ENCODE measurements at places on chromosomes 5 and 9.

GRCh38 chr5:134975843-134976242 is 8.1 kb downstream of the CATSPER3 start:
- DNase-seq: no peak

- DNase-seq: no peak
Observed at GRCh38 chr9:70112981-70113380, 69.3 kb downstream of the MAMDC2 start.

GRCh38 chr9:12921621-12922020 is 146.8 kb downstream of the LURAP1L start:
- no peak for DNase-seq

DNA sequence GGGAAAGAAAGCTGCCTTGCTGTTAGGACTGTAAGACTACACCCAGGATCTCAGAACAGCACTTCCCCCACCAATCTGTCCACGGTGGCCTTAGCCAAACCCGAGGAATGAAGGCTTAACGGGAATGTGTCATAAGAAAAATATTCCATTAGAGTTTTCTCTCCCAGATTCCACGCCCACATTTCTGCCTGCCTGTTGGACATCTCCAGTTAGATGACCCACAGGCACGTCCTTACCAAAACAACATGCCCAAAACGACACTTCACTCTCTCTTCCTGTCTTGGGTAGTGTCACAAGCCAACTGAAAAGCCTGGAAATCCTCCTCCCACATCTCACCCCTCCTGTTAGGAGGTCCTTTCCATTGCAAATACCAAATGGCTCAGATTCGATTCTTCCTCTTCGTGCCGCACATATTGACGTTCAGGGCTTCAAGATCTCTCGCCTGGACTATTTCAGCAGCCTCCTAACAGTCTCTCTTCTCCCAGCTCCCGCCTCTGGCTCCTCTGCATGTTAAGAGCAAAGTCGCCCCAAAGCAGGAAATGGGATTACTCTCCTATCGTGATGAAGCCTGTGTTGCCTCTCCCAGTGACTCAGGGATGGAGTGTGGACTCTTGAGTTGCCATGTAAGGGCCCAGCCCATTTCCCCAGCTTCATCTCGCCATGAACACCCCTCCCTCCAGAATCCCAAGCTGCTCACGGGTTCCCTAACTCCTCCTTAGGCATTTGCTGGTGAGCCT is 159.3 kb downstream of the NR3C1 start:
- no peak for DNase-seq

DNA sequence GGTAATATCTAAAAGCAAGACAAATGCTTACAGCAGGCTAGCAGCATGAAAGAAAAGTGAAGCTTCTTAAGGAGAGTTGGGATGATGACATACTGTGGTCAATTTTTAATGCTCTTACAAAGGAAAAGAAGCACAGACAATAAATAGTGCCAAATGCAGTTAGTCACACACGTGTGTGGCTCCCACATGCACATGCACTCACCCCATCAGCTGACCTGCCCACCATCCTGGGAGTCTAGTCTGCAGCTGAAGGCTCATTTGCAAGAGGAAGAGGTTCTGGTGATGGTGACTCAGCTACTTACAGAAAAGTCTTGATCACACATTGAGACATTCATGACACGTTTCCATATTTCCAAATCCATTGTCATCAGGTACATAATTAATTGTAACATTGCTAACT is 129.3 kb downstream of the MRPL36 start:
- no peak for DNase-seq

GRCh38 chr9:91611582-91611981 is 187.9 kb upstream of the NFIL3 start:
- DNase-seq: no peak

GRCh38 chr9:81822967-81823366 is 105.3 kb upstream of the SPATA31D4 start:
- DNase-seq: no peak

DNA sequence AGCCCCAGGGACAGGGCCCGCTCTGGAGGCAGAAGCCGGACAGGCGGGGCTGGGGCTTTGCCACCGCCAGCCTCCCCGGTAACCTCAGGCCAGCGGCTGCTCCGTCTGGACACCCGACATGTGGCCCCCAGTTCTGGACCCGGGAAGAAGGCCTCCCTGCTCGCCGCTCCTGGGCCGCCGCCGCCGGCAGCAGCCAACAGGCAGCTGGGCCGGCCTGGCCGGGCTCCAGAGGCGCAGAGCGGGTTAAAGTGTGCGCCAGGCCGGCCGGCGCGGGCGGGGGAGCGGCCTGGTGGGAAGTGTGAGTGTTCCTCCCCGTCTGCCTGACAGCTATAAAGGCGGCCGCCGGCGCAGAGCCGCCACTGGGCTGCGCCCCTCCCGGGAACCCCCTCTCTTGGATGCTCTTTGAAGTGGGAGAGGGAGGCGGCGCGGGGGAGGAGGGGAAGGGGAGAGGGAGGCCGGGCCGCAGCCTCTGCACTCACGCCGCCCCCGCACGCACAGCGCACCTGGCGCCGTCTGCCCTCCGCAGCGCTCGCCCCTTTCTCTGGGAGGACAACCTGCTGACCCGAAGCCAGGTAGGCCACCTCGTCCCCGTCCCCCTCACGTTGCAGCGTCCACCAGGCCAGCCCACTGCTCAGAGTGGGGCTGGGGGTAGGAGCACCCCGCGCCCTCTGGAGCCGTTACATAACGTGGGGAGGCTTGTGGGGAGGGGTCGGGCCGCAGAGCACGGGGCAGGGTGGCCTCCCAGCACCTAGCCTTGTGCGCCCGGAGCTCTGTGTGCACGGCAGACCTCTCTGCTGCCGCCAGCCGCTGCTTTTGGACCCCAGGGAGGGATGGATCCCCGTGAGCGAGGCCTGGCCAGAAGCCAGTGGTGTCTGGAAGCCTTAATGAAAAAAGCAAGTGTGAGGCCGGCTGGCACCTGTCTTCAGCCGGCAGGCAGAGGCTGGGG is at the start of gene ADAMTSL2:
TSS of gene ADAMTSL2 (plus strand) at position 359 of the 946 bp plus-strand sequence. CDS start 2,009 bp downstream, outside the sequence.
- peak; percentile 69 for DNase-seq

GRCh38 chr5:51378448-51379330 is 4.6 kb upstream of the ISL1 start:
- DNase-seq: no peak

- DNase-seq: no peak
Observed at GRCh38 chr9:136015656-136016571, 54.7 kb upstream of the UBAC1 start.

GRCh38 chr5:14816999-14817761 is 54.4 kb downstream of the ANKH start:
- no peak for DNase-seq

- no peak for DNase-seq
Observed at GRCh38 chr5:42531611-42532010, 108.4 kb downstream of the GHR start.

DNA sequence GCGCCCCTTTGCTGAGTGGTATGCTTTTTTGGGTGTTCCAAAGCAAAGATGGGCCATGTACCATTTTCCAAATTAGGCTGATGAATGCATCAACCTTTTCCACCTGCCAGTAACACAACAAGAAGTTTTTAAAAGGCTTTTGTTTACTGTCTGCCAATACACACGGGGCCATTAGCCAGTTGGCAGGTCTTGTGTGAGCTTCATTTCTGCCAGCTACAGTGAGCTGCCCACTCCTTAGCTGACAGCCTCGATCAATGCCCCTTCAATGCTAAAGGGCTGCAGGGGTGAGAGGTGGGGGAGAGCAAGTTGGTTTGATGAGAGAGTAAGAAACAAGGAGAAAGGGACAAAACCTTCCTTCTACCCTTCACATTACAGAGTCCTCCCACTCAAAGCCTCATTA is 128.7 kb downstream of the C5orf15 start:
- no peak for DNase-seq

GRCh38 chr5:20680718-20681302 is 692.8 kb upstream of the CDH18 start:
- no peak for DNase-seq

GRCh38 chr5:72185496-72186329 is 78.4 kb downstream of the MAP1B start:
- DNase-seq: no peak

GRCh38 chr5:96986450-96986849 is 50.6 kb downstream of the LNPEP start:
- no peak for DNase-seq

- DNase-seq: peak; percentile 88
Observed at GRCh38 chr9:136544964-136545691, 720 bp downstream of the NOTCH1 start.

Measured in activated CD8-positive, alpha-beta memory T cell treated with anti-CD3 and anti-CD28 coated beads for 24 hours (primary cell).